ENCODE measurements at places on chromosomes 2 and 18. TPM values are rescaled to one million over a fixed set of nuclear protein-coding genes. Genes with fewer than 3 reads are reported as not detected.

The EIF4E2 gene
- 45.9 TPM for total RNA-seq

The ERLEC1 gene
- 46.0 TPM for total RNA-seq

The SERPINB11 gene
- total RNA-seq = not detected

The ACADL gene
- total RNA-seq = 6.2 TPM

The SULT1C4 gene
- total RNA-seq = 2.4 TPM

The GKN2 gene
- not detected for total RNA-seq

The POLR1A gene
- total RNA-seq = 24.3 TPM

The FOXD4L1 gene
- not detected for total RNA-seq

The CYP27A1 gene
- total RNA-seq = 5.2 TPM

The KIAA2012 gene
- not detected for total RNA-seq

The SLC19A3 gene
- 0.38 TPM for total RNA-seq

The EGR4 gene
- not detected for total RNA-seq

The AKAIN1 gene
- total RNA-seq = not detected

The CROCC2 gene
- total RNA-seq = not detected

The ITGB6 gene
- total RNA-seq = 0.05 TPM

The EVA1A gene
- total RNA-seq = 2.7 TPM

The RASGRP3 gene
- 49.4 TPM for total RNA-seq

The ATRAID gene
- 131 TPM for total RNA-seq

The ADRA2B gene
- 5.5 TPM for total RNA-seq

The TGFBRAP1 gene
- total RNA-seq = 9.8 TPM

The LRATD1 gene
- 0.67 TPM for total RNA-seq

The NEU2 gene
- not detected for total RNA-seq

The STAMBP gene
- 37.4 TPM for total RNA-seq

The CNDP1 gene
- not detected for total RNA-seq

The CTLA4 gene
- total RNA-seq = not detected

The RIT2 gene
- total RNA-seq = not detected

The ADD2 gene
- 1.6 TPM for total RNA-seq

The CCDC150 gene
- 1.5 TPM for total RNA-seq

The FNDC4 gene
- total RNA-seq = 3.0 TPM

The NEB gene
- 10.9 TPM for total RNA-seq

The MGAT4A gene
- 16.3 TPM for total RNA-seq

All from cardiac septum (tissue), 1 donor.